ENCODE measurements at places on chromosomes 6 and 20.

DNA sequence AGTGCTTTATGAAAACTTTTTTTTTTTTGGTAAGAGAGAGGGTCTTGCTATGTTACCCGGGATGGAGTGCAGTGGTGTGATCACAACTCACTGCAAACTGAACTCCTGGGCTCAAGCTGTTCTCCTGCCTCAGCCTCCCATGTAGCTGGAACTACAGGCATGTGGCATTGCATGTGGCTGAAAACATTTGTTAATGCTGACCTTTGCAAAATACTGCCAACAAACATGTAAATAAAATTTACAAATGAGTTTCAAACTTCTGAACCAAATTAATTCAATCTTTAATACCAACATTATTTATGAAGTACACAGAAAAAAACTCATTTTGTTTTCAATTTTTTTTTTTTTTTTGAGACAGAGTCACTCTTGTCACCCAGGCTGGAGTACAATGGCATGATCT lies 26.1 kb upstream of the ZBTB2 start:
- no peak for DNase-seq

DNA sequence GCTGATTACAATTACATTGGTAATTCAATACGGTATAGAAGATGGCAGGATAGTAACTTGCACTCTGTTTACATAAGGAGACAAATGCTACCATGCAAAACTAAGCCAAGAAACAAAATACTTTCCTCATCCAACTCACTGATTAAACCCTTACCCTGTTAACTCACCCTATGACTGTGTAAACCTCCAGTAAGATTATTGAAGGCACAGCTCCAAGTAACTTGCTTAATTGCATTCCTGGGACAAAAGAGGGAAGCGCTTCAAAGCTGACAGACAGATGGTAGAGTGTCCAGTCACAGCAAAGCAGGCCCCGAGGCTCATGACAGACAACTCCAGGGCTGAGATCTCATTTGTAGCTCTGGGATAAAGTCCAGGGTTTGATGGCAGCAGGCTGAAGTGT lies 6.9 kb upstream of the KIF16B start:
- no peak for DNase-seq

- DNase-seq: no peak
These were observed 1309.0 kb downstream of the EPHA7 start for GRCh38 chr6:92110403-92110802.

GRCh38 chr6:130670142-130670541 lies 157.1 kb upstream of the SMLR1 start:
- DNase-seq: no peak

DNA sequence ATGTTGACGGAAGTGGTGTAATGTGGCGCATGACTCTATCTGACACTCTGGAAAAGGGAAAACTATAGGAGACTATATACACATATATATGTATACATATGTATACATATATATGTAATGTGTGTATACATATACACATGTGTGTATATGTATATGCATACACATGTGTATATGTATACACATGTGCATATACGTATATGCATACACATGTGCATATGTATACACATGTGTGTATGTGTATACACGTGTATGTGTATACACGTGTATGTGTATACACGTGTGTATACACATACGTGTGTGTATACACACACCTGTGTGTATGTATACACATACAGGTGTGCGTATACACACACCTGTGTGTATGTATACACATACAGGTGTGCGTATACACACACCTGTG lies 683.4 kb upstream of the FLRT3 start:
- no peak for DNase-seq

GRCh38 chr20:2914160-2914559 lies 40.9 kb downstream of the PTPRA start:
- DNase-seq: no peak

DNA sequence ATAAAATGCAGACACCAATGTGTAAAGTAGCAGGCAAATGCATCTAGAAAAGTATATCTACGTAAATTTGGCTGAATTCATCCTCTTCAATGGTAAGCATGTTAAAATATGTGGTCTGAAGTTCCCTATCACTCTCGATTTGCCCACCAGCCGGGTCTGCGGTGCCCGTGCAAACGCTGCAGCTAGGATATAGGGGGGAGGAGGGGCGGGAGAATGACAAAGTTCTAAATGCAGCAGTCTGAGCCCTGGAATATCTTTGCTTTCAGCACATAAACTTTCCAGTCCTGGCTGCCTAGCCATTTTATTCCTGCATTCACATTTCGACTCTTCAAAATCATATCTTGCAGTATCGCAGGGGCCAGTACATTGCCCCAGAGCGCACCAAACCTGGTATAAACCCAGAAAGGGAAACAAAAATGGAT lies 708 bp downstream of the NRN1 start:
- no peak for DNase-seq

GRCh38 chr6:25449774-25450173 lies 170.6 kb downstream of the CARMIL1 start:
- no peak for DNase-seq

DNA sequence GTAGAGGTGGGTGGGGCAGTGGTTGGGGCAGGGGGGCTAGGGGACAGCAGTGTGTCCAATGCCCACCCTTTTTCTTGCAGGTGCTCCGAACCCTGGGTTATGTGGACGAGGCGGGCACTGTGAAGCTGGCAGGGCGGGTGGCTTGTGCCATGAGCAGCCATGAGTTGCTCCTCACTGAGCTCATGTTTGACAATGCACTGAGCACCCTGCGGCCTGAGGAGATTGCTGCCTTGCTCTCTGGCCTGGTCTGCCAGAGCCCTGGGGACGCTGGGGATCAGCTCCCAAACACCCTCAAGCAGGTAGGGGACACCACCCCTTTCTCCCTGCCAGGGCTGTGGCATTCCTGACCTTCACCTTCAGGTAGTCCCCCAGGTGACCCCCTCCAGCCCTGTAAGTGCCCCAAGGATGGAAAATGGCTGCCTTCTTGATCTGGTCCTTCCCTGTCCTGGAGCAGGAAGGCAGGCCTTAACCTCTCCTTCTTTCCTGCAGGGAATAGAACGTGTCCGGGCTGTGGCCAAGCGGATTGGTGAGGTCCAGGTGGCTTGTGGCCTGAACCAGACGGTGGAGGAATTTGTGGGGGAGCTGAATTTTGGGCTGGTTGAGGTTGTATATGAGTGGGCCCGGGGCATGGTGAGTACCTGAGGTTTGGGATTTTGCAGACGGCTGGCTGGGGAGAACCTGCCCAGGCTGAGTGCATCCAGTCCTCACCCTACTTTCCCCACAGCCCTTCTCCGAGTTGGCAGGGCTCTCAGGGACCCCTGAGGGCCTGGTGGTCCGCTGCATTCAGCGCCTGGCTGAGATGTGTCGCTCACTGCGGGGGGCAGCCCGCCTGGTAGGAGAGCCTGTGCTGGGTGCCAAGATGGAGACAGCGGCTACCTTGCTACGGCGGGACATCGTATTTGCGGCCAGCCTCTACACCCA lies 2.9 kb downstream of the DXO start:
- no peak for DNase-seq

DNA sequence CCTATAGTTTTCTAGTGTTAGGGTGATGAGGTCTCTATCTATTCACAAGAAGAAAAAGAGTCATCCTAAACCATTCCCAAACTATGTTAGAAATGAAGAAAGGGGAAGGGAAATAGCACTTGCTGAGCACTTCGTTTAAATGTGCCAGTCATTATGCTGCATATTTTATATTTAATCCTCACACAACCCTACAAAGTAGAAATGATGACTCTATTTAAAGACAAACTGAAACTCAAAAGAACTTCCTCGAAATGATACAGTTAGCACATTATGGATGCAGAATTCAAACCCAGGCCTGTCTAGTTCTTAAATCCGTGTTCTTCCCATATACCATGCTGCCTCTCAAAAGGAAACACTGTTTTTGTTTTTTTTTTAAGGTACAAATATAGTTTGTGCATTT lies 174.6 kb downstream of the GMPR start:
- no peak for DNase-seq

DNA sequence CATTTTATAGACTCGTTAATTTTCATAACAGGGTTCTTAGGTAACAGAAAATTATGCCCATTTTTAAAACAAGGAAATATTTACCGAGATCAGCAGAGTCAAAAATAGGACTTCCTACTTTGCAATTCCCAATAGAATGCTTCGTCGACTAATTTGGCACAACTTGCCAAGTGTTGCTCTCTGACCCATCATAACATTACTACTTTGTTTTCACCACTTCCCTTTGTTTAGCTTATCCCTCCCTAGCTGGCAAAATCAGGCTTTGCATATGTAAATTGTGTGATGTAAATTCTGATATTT lies 914 bp upstream of the RANBP9 start:
- DNase-seq: no peak

DNA sequence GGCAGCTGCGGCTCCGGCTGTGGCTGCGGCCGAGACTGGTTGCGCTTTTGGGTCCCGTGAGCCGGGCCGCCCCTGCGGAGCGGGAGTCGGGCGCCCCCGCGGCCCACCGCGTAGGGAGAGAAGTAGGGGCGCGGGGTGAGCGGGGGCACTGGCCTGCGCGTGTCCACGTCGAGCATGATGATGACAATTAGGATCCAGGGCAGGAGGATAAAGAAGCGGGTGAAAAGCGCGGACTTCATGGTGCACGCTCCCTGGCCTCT lies 739 bp downstream of the B3GAT2 start:
- no peak for DNase-seq

GRCh38 chr20:48782901-48783308 lies 44.9 kb downstream of the PREX1 start:
- no peak for DNase-seq

- no peak for DNase-seq
These were observed 21.8 kb downstream of the SNX5 start for GRCh38 chr20:17946572-17947473.

DNA sequence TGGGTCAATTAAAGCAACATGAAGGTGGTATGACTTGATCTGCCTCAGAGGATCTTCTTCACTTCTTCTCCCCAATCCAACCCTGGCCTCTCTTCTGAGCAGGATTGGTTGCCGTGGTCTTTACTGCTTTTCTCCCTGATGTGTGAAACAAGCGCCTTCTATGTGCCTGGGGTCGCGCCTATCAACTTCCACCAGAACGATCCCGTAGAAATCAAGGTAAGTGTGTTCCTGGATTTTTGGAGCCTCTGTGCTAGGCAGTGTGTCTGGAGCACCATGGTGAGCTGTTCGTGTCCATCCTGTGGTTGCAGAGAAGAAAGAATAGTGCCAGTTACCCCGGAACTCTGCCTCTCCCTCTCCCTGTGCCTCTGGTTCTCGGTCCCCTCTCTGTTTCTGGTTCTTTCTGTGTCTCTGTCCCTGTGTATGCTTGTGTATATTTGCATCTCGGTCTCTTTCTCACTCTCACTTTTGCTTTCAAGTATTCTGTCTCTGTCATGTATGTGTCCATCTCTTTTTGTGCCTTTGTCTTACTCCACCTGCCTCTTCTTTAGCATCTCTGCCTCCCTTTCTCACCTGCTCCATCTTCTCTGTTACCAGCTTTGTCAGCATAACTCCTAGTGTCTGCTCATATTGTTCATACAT lies 23.5 kb downstream of the TM9SF4 start:
- DNase-seq: no peak

GRCh38 chr6:14676064-14676463 lies 558.5 kb downstream of the CD83 start:
- DNase-seq: no peak

GRCh38 chr6:144778773-144779492 lies 493.8 kb downstream of the UTRN start:
- DNase-seq: no peak

DNA sequence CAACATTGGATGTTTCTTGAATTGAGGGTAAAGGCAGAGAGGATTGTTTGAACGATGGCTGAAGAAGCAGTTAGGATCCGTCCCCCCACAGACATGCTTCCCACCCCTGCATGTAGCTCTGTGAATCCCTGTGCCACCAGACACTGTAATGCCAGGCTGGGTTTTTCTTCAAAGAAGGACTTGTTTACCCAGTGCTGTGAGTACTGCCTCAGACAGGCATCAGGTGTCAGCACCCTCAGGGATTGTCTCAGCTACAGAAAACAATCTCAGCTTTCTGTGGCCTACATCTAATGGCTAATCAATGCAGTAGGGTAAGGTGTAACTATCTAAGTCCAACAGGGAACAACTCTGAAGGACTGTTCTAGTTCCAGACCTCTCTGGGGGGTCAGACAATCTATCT lies 853.0 kb upstream of the EPHA7 start:
- DNase-seq: no peak

GRCh38 chr6:131288214-131288613 lies 152.9 kb downstream of the AKAP7 start:
- DNase-seq: no peak

GRCh38 chr6:108407904-108408827 lies 113.3 kb downstream of the AFG1L start:
- DNase-seq: no peak

DNA sequence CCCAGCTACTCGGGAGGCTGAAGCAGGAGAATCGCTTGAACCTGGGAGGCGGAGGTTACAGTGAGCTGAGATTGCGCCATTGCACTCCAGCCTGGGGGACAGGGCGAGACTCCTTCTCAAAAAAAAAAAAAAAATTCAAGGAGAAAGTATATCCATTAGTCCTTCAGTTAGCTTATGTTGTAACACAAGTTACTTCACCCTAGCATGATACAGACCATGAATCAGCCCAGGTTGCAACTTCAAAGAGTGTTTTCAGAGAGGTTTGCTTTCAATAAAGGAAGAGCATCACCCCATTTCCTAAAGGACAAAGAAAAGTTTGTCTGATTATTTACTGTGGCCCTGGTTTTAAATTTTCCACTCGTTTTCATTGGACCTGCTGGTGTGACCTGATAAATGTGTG lies 73.0 kb downstream of the SERAC1 start:
- no peak for DNase-seq

DNA sequence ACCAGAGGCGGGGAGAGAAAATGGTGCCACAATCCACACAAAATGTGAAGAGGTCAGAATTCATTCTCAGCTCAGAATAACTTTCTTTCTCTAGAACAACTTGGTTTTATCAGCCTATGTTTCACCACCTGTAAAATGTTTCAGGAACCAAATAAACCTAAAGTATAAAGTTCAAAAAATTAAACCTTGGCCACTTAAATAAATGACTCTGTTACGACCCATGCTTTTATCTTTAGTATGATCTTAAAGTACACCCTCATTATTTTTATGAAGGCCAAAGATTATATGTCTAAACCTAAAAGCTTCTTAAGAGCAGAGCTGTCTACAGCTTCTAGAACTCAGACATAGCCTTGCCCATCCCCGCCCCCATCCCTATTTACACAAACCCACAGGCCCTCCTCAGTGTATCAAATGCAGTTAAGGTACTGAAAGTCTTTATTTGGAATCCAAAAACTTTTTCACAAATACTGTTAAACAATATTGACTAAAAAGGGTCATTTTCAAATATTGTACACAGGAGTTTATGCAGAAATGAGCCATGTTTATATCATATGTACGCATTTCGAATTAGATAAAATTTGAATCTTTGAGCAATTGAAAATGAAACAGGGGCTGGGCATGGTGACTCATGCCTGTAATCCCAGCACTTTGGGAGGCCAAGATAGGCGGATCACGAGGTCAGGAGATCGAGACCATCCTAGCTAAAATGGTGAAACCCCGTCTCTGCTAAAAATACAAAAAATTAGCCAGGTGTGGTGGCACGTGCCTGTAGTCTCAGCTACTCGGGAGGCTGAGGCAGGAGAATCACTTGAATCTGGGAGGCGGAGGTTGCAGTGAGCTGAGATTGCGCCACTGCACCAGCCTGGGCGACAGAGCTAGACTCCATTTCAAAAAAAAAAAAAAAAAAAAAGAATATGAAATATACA lies 5.7 kb upstream of the NHSL1 start:
- DNase-seq: no peak
